ENCODE measurements at places on chromosomes 11 and 22.

GRCh38 chr11:132993991-132994502 is 538.3 kb downstream of the OPCML start:
- no peak for DNase-seq

DNA sequence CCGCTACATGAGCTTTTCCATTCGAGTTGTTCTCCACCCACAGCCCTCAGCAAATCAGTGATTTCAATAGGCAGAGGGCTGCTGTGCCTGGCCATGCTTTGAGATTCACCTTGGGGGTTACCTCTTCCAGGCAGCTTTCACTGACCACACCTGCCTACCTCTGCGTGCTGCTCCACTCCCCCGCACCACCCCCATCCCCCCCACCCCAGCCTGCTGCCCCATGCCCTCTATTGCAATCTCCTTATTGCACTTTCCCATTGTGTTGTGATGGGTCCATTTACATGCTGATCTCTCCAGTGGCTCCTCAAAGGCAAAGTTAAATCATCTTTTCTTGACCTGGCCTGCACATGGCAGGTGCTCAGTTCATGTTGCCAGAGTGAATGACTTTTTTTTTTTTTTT is 18.0 kb upstream of the POLA2 start:
- DNase-seq: no peak

DNA sequence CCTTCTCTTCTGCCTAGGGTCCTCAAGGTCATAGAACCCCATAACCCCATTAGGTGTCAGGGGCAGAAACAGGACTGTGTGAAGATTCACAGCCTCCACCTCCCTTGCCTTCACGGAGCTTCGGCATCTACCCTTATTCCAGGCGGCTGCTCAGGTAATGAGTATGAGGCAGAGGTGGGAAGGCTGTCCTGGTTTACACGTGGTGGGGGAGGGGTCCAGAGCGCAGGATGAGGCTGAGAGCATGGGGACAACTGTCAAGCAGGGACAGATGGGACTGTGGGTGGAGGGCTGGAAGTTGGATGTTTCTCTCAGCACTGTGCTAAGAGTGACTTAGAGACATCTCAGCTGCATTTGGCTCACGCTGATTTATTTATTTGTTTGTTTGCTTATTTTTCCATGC is 4.3 kb upstream of the RAD9A start:
- no peak for DNase-seq

DNA sequence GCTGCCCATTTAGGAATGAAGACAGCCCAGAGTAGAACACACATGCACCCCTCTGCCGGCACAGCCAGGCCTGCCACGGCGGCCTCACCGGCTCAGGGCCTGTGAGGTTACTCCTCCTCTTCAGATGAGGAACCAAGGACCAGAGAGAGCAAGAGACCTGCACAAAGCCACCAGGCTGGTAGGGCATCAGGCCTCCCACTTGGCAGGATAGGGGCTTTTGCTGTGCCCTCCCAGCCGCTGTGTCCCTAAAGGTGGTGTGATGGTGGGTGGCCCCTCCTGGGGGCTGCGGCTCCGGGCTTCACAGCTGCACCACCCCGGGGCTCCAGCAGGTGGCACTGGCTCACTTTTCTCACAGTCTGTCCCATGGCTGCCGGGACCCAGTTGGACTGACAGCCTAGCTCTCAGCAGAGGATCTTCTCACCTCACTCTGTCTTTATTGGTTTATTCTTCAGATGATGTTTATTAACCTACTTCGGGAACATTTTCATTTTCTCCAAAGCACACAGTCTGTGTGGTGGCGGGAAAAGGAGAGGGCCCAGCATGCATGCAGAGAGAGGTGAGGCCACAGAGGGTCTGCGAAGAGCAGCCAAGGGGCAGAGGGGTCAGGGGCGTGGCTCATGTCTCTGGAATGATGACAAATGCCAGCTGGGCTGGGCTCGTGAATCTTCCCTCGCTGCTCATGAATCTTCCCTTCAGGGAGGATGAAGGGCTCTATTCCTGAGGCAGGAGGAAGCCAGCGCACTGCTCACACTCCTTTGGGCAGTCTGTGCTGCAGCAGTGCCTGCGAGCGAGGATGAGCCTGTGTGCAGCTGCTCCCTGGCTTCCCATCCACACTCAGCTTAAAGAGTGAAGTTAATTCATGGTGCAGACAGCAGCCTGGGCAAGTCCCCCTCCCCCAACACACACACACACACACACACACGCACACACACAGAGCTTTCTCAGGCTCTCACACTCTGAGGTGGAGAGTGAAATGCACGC is 101.1 kb upstream of the PITPNB start:
- DNase-seq: peak; percentile 52

GRCh38 chr11:27281276-27281675 is 81.7 kb downstream of the CCDC34 start:
- no peak for DNase-seq

DNA sequence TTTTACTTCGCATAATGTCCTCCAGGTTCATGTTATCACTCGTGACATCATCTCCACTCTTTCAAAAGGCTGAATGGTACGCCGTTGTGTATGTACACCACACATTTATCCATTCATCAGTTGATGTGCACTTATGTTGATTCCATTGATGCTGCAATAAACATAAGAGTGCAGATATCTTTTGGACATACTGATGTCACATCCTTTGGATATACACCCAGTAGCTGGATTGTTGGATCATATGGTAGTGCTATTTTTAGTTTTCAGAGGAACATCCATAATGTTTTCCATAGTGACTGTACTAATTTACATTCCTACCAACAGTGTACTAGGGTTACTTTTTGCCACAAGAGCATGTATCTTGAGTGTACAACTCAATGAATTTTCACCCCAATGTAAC is 25.0 kb upstream of the NELL1 start:
- no peak for DNase-seq

DNA sequence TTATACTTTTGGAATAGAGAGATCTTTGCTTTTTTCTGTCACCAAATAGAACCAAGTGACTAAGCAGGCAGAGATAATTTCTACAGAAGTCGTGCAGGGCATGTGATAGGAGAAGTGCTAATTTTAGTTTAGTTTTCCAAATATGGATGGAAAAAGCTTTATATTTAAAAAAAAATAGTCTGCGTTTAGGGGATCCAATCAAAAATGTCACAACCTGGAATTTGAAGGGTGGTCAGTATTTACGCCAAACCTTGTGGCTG is 165.7 kb downstream of the LDLRAD3 start:
- DNase-seq: no peak

GRCh38 chr11:14132312-14132711 is 169.8 kb downstream of the SPON1 start:
- DNase-seq: no peak

DNA sequence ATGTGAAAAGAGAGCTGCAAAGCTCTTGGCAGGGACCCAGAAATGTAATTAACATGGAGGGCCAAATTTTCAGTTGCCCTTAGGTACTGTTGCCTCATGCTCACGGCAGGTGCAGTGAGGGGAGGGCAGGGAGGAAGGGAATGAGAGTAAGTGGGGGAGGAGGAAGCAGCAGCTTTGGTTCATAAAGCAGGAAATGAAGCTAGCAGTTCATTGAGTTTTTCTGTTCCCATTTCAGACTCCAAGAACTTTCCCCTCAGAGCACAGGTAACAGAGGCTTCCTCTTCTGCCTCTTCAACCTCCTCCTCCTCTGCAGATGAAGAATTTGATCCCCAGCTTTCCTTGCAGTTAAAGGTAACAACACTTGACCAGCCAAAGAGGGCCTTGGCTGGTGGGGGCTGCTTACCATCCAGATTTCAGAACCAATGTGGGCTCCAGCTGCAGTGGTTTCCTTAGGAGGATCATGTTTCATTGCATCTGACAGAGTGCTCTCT is 57.9 kb upstream of the PARVA start:
- no peak for DNase-seq

- no peak for DNase-seq
Observed at GRCh38 chr11:66867425-66868040, 10.7 kb downstream of the LRFN4 start.

GRCh38 chr11:15473954-15474837 is 359.5 kb downstream of the INSC start:
- DNase-seq: no peak

GRCh38 chr22:26235792-26236487 is 66.7 kb downstream of the SEZ6L start:
- DNase-seq: no peak

- DNase-seq: no peak
Observed at GRCh38 chr22:43399338-43399979, 12.4 kb upstream of the MPPED1 start.

DNA sequence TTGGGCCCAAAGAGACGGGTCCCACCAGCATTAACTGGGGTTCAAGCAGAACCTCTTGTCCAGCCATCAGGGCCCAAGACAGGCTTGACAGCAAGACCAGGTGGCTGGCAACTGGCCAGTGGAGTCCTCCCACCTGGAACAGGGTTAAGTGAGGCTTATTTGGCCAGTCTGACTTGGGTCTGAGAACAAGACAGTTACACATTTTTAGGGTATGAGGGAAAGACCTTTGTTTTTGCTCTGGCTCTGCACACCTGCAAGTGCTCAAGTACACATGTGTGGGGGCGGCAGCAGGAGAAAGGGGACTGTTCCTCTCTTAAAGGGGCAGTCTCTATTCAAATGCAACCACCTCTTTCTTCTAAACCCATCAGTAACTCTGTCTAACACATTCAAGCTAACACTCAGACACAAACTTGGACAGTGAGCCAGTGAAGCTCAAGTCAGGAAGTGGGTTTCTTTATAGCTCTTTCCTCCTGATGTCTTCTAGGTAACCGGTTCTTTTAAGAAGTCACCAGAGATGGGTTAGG is 116.2 kb downstream of the ETS1 start:
- DNase-seq: peak; percentile 76

DNA sequence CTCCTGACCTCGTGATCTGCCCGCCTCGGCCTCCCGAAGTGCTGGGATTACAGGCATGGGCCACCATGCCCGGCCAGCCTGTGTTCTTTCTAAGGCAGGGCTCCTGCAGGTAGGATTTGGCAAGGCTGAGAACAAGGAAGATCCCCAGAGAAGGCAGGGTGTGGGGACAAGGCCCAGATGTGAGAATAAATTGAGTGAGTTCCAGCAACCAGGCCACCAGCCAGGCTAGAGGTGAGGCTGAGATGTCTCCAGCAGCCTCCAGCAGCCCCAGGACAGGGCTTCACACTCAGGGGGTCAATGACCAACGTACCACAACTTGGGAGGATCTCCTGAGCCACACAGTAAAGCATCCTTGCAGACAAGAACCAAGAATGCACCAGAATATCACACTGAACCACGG is 75.1 kb downstream of the BUD13 start:
- no peak for DNase-seq

- no peak for DNase-seq
Observed at GRCh38 chr11:35354644-35355043, 64.7 kb downstream of the SLC1A2 start.

DNA sequence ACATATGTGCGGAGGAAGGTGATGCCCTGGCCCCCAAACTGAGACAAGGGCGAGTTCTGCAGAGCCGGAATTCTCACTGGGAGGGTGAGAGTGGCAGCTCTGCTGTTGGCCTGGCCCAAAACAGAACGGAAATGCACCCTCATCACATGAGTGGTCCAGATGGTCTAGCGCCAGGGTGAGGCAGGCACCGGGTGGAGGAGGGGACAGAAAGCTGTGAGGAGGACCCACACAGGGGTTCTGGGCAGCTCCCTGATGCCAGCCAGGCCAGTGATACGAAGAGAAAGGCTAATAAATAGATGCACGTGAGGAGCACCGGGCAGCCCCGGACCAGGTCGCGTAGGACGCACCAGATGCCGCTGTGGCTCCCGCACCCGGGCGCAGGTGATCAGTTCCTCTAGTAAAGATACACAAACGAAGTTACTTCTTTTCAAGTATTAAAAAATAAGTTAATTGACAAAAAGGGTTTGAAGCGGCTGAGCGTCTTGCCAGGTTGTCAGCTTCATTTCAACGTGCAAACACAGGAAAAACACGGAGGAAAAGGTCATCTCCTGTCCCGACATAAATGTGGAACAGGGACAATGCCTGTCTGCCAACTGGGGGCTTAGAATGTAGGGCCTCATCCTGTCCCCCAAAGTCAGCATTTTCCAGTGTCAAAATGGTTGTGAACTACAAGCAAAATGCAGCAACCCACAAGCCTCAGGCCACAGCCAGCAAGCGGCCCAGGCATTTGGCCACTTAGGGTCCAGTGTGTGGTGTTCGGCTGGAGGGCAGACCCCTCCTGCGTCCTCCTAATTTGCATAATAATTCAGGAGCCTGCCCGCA is 15.3 kb upstream of the BID start:
- DNase-seq: no peak

GRCh38 chr22:23894710-23895598 is 771 bp downstream of the MIF start:
- peak; percentile 74 for DNase-seq

DNA sequence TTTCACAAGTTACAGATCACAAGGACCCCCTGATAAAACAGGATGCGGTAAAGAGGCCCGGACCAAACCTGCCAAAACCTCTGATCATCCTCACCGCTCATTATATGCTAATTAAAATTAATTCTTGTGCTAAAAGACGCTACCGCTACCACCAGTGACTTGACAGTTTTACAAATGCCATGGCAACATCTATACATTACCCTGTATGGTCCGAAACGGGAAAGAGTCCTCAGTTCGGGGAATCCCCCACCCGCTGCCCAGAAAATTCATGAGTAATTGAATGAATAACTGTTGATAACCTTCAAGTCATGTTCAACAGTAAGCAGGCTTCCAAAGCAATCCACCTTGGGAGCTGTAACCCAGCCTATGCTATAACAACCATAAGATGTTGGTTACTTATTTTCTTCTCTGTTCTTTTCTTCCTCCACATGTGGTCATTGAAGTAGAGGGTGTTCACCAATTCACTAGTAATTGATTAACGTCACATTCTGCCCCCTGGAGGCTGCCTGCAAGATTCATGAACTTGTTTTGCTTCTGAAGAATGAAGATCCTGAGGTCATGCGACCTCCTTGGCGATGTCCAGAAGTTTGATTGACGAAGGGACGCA is 20.6 kb downstream of the APOBEC3H start:
- DNase-seq: peak; percentile 85

DNA sequence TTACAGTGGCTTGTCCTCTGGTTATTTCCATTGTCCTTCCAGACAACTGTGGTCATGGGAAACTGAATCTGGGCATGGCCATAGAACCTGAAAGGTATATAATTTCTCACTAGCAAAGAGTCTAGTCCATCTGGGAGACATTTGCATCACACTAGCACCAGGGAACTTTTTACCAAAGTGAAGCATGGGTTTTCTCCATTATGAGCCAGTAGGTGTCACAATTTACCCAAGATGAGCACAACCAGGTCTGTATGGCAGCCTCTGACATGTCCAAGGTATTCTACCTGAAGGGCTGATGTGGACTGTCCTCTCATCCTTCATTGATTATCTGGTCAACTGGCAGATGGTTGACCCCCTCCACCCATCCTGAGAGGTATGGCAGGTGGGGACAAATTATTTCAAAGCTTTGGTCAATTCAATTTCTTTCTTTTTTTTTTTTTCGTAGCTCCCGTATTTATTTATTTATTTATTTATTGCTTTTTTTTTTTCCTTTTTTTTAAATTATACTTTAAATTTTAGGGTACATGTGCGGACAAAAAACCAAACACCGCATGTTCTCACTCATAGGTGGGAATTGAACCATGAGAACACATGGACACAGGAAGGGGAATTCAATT is 425.9 kb downstream of the TMEM135 start:
- no peak for DNase-seq

GRCh38 chr22:50576806-50577696 is 1.2 kb downstream of the CPT1B start:
- DNase-seq: no peak

GRCh38 chr11:116461789-116462188 is 311.0 kb downstream of the BUD13 start:
- no peak for DNase-seq

Measured in CD4-positive, alpha-beta T cell treated with Interleukin-12 subunit alpha and Interleukin-12 subunit beta, for 1 hour (primary cell).